ENCODE measurements at places on chromosomes 4 and X.

GRCh38 chr4:161929956-161930355, 233.8 kb downstream of the FSTL5 start:
- DNase-seq: no peak
- H3K36me3 ChIP-seq: no peaks in the 10 kb centered on the region
- H3K27me3 ChIP-seq: no peaks in the 10 kb centered on the region
- H3K27ac ChIP-seq: no peak overlapping the region

- no peaks in the 10 kb centered on the region for H3K36me3 ChIP-seq
- DNase-seq: no peak
- no peak overlapping the region for H3K27ac ChIP-seq
These were observed 81.0 kb upstream of the ESX1 start for GRCh38 chrX:104335756-104336155.

GRCh38 chrX:65690057-65690855, 22.8 kb downstream of the MSN start:
- peaks cover 34% of the 10 kb centered on the region for H3K4me1 ChIP-seq
- H3K27me3 ChIP-seq: no peaks in the 10 kb centered on the region
- peak overlapping the region; percentile 27 for H3K27ac ChIP-seq
- no peaks in the 10 kb centered on the region for H3K36me3 ChIP-seq

DNA sequence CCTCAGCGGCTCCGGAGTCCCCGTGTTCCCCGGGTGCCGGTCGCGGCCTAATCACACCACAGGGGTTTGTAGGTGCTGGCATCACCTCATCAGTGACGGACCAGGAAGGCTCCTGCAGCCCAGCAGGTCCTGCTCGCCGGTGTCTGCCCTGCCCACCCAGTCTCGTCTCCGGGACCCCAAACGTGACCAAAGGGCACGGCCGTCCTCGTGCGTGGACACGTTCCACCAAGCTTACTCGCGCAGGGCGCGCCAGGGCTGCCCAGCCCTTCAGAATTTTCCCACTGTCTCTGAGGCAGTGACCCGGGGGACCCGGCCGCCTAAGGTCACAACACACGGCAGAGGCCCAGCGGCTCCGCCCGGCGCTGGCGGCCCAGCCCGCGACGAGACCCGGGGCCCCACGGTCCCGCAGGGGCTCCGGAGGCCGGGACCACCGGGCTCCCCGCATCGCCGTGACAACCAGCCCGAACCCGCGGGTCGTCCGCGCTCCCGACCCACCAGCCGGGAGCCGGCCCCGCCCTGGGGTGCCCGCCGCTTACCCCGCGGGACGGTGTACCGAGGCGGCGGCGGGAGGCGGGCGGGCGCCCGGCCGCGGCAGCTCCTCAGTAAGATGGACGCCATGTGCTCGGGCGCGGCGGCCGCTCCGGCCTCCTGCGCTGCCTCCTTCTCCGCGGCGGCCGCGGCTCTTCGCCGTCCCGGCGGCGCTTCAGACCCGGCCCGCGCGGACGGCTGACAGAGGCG, 454 bp downstream of the LETM1 start:
- peak overlapping the region; percentile 76 for H3K27ac ChIP-seq
- H3K4me3 ChIP-seq: peak overlapping the region; percentile 98
- H3K36me3 ChIP-seq: peaks cover 7% of the 10 kb centered on the region
- peaks cover 30% of the 10 kb centered on the region for H3K4me1 ChIP-seq

Measured in keratinocyte (primary cell).